ENCODE measurements at places on chromosomes 16 and 17.

DNA sequence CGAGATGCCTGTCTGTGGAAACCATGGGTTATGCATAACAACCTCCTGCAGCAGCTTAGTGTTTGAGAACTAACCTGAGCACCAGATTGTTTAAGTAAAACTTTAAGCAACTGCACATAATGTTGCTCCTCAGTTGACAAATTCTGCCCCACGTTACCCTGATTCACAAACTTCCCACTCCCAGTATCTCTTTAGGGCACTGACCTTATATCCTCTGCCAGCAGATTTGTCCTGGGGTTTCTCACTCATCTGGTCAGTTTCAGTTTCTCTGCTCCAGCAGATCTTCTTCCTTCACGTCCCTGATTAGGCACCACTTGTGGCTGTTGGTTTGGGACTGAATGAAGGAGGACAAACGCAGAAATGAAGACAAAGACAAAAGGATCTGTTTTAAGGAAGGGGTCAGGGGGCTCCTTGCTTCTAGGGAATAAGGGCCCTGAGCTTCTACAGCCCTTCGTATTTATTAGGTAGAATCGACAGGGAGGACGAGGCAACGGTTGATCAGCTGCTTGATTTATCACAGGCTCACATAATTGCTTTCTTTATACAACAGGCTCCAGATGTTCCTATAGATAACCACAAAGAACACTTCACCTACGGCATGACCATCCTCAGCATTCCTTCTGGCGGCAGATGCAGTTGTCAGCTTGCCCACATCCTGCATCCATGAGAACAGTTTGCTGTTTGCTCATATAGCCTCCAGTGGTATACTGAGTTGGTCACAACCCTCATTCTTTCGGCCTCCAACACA, 13.5 kb upstream of the ZNF689 start:
- DNase-seq: no peak

GRCh38 chr17:60993497-60993896, 315.8 kb downstream of the BCAS3 start:
- no peak for DNase-seq

GRCh38 chr17:78082988-78083387, 45.6 kb downstream of the TMC6 start:
- no peak for DNase-seq

GRCh38 chr16:67803894-67804293, 2.5 kb downstream of the RANBP10 start:
- DNase-seq: no peak
